ENCODE measurements at places on chromosomes 12 and 14. TPM values are rescaled to one million over a fixed set of nuclear protein-coding genes. Genes with fewer than 3 reads are reported as not detected.

DNA sequence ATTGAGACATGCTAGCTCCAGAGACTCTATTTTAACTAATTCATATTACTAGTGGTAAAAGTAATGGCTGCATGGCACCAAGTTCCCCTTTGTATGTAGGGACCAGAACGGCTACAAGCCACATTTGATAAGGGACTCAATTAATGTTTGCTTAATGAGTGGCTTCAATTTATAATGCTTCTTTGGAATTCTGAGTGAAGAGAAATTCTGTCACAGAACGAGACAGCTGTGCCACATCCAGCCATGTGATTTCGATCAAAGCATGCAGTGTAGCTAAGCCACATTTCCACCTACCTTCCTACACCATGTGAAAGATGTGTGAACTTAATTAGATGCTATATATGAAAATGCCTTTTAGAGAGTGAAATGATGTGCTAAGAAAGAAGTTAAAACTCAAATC lies 217.4 kb downstream of the ACSS3 start:
- DNase-seq = no peak

GRCh38 chr14:85308531-85309300 lies 221.2 kb upstream of the FLRT2 start:
- DNase-seq = no peak

DNA sequence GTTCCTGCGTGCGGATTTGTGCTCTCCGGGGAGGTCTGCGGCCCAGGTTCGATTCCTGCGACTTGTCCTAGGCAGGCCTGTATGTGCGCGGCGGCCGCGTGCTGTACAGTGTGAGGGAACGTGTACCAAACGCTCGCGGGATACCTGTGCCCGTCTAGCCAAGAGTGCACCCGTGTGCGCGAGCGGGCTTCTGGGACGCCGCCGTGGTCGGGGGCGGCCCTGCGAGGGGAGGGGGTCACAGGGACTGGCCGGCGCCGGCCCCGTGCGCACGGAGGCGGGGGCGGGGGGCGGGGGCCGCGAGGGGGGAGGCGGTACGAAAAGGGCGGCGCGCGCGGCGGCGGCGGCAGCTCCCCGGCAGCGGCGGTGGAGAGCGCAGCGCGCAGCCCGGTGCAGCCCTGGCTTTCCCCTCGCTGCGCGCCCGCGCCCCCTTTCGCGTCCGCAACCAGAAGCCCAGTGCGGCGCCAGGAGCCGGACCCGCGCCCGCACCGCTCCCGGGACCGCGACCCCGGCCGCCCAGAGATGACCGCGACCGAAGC lies at the start of gene DLK1:
DLK1 (plus strand) TSS at position 343 of the 536 bp plus-strand sequence; CDS start at position 520, 177 bp downstream.
- DNase-seq = no peak

- no peak for DNase-seq
Observed at GRCh38 chr12:129561304-129561703, 342.5 kb downstream of the TMEM132D start.

DNA sequence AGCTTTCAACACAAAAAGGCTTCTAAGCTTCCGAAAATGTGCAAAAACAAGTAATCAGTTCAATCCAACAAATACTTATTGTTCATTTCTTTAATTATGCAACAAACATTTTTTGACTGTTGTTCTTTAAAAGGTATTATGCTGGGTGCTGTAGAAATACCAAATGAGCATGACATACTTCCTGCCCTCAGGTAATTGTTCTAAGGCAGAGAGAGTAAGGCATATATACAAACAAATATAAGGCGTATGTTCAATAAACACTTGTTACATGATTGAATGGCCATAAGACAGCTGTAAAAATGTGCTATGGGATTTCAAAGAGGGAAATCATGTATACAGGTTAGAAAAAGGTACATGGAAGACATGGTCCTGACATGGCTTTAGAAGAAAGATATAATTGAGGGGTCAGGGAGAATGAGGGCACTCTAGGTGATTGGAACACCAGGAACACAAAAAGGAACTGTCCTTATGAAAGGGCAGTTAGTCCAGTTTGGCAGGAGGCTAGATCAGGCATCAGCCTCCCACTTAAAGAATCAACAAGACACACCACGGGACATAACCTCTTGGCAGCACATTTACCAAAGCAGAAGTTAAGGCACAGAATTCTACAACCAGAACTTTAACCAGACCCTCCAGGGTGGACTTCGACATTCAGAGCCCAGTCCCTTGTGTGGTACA lies 135.8 kb upstream of the SCAF11 start:
- DNase-seq = no peak

DNA sequence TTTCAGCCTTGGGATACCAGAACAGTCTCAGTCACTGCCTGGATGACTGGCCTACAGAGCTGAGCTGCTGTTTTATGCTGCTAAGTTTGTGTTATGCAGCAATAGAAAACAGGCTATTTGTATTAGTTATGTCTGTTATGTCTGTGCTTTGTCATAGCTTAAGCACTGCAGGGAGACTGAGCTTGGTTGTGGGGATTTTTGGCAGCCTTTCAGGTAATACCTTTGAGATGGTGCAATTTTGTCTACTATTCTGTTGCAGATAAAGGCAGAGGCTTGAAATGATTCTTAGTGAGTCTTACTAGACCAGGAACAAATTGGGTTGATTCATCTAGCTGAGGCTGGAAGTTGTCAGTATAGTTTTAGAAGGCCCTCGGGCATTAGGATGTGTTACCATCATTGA lies 201.3 kb upstream of the RBM19 start:
- no peak for DNase-seq

DNA sequence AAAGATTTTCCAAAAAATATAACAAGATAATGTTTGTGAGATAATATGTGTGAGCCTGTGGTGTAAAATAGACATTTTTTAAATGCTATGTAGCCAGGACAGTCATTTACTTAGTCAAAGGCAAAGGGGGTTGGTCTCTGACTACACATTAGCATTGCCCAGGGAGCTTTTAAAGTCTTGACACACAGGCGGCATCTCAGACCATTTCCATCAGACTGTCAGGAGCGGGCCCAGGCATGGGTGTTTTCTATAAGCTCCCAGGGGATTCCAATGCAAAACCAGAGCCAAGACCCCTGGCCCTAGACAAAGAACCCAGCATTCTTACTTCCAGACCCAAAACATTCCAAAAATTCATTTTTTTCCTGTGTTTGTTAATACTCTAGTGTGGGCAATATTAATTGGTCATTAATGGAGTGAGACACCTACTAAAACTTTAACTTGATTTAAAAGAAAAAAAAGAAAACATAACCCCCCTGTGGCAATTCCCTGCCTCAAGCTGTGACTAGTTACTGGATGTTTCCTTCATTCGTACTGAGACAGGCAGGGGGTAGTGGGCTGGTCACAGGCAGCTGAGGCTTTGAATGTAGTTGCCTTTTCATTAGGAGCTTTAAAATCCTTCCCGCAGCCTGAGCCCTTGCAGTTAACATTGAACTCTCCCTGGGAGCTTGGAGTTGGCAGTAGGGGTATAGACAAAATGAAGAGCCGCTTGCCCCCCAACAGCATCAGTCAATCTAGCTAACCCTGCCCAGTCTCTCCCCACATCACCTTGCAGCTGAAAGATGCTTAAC lies 103.7 kb downstream of the CMKLR1 start:
- DNase-seq = no peak

DNA sequence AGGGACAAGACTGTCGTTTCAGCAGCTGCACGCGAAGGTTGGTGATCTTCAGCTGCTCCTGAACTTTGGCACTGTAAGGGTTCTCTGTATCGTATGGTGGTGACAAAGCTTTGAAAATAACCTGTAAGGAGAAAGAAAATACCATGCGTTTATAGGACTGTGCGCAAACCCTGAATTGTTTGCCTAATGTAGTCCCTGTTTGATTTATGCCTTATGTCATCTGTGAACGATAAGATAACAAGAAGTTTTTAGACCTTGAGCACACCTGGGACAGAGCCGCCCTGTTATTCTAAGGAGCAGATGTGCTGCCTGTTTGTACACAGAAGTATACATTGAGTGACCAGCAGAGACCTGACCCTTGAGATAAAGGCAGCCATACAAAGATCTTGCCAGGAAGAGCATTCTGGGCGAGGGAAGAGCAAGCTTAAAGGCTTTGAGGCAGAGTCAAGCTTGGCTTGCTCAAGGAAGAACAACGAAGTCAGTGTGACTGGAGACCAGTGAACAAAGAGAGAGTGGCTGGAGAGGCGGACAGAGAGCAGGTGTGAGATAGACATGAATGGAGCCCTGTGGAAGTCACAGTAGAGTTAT lies 52.4 kb downstream of the NTN4 start:
- no peak for DNase-seq

The APOF gene
- total RNA-seq = not detected

- no peak for DNase-seq
Observed at GRCh38 chr12:67634303-67634761, 14.2 kb upstream of the DYRK2 start.

DNA sequence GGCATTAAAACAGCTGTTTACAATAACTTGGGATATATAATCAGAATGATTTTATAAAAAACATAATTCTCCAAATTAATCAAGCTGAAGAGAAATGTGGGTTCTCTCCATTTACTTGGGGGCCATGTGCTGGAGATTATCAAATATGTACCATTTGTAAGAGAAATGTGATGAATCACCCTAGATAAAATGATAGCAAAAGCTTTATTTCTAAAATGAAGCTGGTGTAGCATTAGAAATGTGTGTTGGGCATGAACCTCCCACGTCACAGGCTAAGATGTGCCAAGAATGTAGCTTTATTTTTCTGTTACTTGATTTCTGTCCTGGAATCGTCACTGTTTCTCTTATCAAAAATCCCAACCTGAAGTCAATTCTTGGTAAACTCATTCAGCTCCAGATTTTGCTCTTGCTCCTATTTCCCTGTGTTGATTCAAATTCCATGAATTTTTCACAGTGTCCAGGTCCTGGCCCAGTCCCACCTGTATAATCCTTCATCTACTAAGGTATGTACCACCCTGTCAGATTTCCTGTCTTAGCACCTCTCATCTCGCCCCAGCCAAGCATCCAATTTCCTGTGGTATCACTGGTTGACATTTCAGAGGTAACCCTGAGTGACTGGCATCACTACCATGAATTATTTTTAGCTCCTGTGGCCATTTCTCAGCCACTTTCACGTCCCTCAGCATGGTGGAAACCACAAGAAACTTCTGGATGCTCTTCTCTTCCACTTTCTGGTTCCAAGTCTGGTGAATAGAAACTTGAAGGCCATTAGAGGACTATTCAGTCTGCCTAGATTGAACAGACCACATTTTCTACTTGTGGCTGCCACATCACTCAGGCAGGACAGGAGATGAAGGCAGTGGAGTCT lies 103.6 kb upstream of the FLRT2 start:
- DNase-seq = no peak

The ERBB3 gene
- total RNA-seq = 1.9 TPM

The DTX3 gene
- total RNA-seq = 16.7 TPM

- no peak for DNase-seq
Observed at GRCh38 chr12:130609966-130610365, 106.1 kb downstream of the RIMBP2 start.

- DNase-seq = no peak
Observed at GRCh38 chr12:15276088-15276698, 46.1 kb upstream of the PTPRO start.

DNA sequence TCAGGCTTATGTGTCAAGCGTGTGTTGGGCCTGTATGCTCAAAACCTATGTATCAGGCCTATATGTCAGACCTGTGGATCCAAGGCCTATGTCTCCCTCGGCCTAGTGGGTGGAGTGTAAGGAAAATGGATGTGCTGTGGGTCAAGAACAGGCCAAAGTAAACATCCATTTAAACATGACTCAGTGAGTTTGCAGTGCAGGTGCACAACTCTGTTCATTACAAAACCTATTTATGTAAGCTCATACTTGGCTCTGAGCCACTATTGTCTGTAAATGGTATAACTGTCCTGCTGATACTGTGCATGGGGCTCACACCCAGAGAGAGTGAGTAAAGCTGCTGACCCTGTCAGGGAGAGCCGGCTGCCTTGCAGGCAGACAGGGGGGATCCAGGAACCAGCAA lies 249.7 kb upstream of the AVPR1A start:
- no peak for DNase-seq

DNA sequence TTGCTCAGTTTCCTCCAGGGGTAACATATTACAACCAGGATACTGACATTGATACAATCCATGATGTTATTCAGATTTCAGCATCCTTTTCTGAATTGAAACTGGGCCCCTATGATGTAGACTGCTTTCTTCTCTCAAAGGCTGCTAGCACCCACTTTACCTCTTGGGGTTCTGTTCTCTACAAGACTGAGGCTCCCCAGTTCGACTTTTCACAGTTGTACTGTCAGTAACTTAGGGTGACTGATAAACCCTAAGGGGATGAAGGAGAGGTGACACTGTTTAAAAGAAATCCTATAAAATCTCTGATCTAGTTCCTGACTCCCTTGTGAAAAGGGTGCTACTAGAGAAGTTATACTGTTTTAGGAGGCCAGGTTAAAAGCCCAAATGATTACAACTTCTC lies 818 bp downstream of the VPS33A start:
- DNase-seq = no peak

DNA sequence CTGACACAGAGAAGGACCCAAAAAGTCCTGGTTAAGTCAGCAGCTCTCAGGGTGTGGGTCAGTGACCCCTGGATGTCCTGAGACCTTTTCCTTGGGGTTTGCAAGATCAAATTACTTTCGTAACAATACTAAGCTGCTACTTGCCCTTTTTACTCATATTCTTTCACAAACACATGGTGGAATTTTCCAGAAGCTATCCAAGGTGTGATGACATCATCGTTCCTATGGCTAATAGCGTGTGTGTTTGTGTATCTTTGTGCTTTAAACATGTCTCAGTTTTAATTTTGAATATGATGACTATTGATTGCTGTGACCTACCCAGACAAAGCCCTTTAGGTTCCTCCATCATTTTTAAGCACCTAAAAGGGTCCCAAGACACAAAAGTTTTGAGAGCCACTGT lies 176.2 kb downstream of the PHETA1 start:
- no peak for DNase-seq

DNA sequence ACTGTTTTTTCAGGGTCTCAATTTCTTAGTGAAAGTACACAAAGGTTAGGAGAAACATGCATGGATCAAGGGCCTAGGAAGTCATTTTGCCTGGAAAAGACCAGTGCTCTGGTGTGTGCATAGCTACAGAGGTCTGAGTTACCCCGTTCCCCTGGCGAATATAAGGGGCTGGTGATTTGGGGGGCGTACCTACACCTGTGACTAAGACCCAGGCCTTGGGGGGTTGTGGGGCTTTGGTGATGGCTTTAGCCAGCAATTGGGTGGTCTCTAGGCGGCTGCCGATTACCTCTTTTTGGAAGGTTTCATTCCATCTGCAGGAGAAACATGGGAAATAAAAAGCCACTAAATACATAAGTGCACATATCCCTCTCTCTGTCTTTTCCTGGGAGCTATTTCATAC lies 1.1 kb downstream of the SDR39U1 start:
- DNase-seq = no peak

- peak; percentile 33 for DNase-seq
Observed at GRCh38 chr12:122946690-122947341, 19.4 kb downstream of the ABCB9 start.
